ENCODE measurements at places on chromosomes 12 and 14.

GRCh38 chr12:19689801-19690472 is 250.6 kb downstream of the AEBP2 start:
- DNase-seq, result no peak

GRCh38 chr14:33039311-33039710 is 100.6 kb downstream of the NPAS3 start:
- no peak for DNase-seq

DNA sequence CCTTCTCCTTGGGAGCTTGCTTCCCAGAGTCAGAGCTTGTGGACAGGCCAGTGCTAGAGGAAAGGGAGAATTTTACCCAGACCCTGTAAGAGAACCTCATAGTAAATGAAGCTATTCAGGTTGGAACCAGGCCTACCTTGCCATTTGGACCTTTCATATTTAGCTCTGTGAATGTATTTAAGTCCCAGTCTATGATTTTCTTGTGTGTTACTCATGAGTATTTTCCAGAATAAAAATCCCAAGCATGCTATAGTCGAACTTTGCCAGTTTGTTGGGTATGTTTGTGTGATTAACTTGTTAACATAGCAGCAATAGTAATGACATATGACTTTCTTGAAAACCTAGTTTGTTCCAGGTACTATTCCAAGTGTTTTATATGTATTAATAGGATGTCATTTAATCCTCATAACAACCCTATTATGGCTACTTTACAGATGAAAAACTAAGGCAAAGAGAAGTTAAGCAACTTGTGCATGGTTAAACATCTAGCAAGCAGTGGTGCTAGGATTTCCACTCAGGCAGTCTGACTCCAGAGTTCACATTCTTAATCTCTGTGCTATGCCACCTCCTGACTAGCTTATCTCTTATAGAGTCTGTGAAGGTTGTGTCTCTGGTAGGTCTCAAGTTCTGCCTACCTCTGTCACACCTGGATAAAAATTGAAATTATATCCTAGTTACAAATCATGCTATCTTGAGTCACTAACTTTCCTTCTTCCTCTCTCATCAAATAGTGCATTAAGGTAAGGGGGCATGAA is 47.9 kb upstream of the GARIN2 start:
- no peak for DNase-seq

DNA sequence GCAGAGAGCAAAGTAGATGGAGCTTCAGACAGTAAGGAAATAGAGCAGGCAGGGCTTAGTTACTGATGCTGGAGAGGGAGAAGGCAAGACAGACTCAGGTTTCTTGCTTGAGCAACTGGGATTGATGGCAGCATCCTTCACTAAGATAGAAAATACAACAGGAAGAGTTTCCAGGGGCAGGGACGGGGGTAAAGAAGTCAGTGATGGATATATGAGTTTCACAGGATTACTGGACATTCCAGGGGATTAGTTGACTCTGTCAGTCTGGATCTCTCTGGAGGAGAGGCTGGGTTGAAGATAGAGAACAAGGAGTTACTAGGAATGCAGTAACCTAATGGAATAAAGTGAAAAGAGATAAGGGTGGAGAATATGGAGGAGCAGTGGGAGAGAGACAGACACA is 74.5 kb upstream of the ATF1 start:
- DNase-seq, result no peak

- DNase-seq, result no peak
Observed at GRCh38 chr12:60279221-60279620, 683.4 kb downstream of the SLC16A7 start.

DNA sequence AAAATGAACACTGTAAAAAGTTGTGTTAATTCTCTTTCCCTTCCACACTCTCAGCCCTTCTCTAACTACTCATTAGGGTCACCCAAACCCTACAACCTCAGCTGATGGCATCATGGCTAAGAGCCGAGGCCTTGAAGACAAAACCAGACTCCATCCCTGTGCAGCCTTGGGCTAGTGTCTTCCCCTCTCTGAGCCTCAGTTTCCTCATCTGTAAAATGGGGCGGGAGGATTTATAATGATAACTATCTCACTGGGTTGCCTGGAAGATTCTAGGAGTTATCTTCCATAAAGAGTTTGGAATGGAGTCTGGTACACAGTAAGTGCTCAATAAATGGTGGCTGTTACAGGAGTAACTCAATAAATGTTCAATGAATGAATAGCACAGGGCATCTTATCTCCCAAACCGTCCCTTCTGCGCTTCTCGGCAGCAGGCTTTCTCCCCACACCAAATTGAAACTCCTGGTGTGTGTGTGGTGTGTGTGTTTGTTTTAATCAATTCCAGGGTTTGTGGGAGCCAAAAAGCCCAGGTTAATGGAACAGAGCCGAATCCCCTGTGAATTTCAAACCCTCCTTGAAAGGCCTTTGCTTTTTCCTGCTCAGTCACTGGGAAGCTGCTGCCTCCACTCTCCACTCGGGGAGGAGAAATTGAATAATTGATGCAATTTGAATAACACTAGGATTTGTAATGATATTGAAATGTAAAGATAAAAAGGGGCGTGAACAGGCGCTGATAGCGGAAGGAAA is 61.2 kb upstream of the FAM222A start:
- no peak for DNase-seq

DNA sequence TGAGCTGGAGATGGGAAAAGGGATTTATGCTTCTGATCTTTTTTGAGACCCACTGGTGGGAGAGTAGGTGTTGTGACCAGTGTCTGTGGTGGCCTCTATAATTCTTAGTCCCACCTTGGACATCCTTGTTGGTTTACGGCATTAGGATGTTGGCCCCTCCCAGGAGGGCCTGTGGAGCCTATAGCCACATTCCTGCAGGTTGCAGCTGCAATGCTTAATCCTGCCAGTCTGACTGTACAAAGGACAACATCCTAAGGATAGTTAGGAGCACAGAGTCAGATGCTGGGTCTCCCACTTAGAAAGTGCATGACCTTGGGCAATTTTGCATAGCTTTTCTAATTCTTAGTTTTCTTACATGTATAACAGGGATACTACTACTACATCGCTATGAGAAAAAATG is 150.9 kb upstream of the SLC38A2 start:
- no peak for DNase-seq

- DNase-seq, result no peak
Observed at GRCh38 chr12:62895351-62895877, 39.5 kb downstream of the PPM1H start.

DNA sequence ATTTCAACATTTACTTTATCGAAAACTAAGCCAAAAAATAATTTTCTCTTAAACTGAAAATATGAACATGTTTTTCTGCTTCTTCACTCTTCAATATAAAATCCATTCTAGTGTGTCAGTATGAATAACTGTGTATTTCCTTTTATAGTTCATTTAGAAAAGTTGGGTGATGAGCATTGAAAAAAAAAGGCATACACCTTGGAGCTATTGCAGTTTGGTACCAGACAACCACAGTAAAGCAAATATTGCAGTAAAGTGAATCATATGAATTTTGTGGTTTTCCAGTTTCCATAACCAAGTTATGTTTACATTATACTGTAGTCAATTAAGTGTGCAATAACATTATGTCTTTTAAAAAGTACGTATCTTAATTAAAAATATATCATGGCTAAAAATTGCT is 195.0 kb upstream of the FOXG1 start:
- no peak for DNase-seq

Data from hippocampal formation (tissue), 2 donors.